ENCODE measurements at places on chromosomes 3 and 15. TPM values are rescaled to one million over a fixed set of nuclear protein-coding genes. Genes with fewer than 3 reads are reported as not detected.

The CD200R1L gene
- not detected for total RNA-seq

The MITF gene
- total RNA-seq = 80.9 TPM

The ITPKA gene
- 2.5 TPM for total RNA-seq

The COL6A5 gene
- total RNA-seq = not detected

The HYAL1 gene
- 8.9 TPM for total RNA-seq

The GALNT15 gene
- 320 TPM for total RNA-seq

The ADAM10 gene
- total RNA-seq = 47.5 TPM

The NKIRAS1 gene
- 25.0 TPM for total RNA-seq

- no peak for DNase-seq
Observed at GRCh38 chr3:153028381-153028780, 133.6 kb upstream of the RAP2B start.

- no peak for DNase-seq
Observed at GRCh38 chr3:47344971-47345370, 35.9 kb upstream of the PTPN23 start.

- no peak for DNase-seq
Observed at GRCh38 chr3:46289966-46290365, 47.7 kb downstream of the CCR3 start.

DNA sequence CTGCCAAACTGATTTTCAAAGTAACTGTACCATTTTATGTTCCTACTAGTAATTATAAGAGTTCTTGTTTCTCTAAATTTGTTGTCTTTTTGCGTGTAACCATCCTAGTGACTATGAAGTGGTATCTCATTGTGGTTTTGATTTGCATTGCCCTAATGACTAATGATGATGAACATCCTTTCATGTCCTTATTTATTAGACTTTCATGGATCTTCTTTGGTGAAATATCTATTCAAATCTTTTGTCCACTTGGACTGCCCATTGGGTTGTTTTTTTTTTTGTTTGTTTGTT is 3.6 kb downstream of the OXSR1 start:
- DNase-seq = no peak

DNA sequence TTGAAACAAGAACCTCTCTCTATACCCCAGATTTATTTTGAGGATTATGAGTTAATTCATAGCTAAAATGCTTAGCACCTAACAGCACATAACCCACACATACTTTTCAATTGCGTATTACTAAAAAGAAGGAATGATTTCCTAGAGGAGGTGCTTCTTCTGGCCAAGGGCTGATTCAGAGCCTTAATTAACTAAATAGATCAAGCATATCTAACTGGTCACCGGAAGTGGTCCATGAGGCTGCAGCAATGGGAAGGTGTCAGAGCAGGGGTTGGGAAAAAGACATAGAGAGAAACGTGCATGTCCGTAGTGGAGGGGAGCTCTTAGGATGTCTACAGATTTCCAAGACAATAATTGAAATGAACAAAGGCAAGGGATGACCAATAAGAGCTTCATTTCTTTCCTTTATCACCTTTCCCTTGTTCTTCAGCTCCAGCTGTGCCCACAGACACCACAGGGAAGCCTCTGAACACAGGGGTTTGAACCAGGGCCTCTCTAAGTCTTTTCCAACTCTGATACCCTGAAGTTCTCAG is 467 bp downstream of the HGD start:
- DNase-seq = no peak

GRCh38 chr3:131658115-131658514 is 155.3 kb upstream of the MRPL3 start:
- DNase-seq = no peak

- DNase-seq = no peak
Observed at GRCh38 chr3:127497676-127498075, 92.9 kb downstream of the TPRA1 start.

- DNase-seq = no peak
Observed at GRCh38 chr3:190554197-190554596, 40.3 kb downstream of the IL1RAP start.

DNA sequence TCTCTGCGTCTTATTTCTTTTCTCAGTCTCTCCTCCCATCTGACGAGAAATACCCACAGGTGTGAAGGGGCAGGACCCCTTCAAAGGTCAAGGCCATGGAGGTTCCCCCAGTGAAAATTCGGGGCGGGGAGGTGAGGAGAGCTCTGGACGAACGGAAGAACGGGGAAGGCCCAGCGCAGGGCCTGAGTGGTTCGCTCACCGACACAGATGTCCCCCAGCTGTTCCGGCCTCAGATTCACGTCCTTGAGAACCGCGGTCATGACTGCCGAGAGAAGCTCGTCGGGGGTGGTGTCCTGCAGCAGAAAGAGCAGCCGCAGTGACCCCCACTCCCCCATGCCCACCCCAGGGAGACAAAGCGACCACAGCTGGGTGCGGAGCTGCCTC is 542 bp downstream of the ACAA1 start:
- no peak for DNase-seq

All from esophagus muscularis mucosa (tissue), 4 donors.